T-helper 2 cell (primary cell): ENCODE measurements at places on chromosomes 3 and 15.

GRCh38 chr3:140170612-140171011, 235.6 kb downstream of the CLSTN2 start:
- no peak for DNase-seq

DNA sequence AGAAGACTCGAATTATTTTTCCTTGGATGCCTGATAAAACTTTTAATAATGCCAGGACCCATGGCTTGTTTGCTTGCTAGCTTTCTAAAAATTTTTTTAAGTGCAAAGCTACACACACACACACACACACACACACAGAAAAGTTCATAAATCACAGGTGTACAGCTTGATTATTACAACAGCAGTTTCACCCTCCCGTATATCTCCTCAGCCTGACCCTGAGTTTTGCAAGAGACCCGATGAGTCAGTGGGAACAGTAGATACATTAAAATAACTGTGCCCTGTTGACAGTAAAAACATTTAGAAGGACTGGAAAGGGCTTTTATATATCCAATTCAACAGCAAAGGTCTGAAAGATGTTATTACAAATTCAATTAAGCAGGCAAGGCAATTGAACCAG, 46.7 kb downstream of the EMC4 start:
- no peak for DNase-seq

DNA sequence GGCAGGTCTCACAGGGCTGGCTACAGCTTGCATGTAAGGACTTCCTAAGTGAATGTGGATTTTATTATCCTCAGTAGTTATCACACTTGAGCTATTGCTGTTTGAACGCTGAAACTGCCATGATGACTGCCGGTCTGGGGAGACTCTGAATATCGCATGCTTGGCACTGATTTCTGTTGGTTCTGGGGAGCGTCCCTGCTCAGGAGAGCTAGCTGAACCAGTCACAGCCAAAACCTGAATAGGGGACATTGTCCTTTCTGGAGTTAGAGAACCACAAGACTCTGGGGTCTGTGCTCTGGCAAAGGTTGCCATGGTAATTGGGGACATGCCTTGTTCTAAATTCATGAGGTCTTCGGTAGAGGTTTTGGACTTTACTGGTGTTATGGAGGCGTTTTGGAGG, 30.8 kb downstream of the CMSS1 start:
- no peak for DNase-seq

DNA sequence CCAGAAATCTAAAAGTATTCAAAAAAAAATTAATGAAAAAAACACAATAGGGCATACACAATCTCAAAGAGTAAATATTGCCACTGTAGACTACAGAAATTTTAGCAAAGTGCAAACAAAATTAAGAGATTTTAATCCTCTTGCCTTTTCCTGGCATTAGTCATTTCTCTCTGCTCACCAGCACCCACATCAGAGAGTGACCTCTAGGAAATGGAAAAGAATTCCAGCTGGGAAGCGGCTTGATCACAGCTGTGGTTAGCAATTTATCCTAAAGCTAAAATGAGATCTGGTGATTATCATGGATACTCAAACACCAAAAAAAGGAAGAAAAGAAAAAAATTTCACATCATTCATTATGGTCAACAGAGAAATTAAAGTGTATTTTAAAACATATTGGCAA, 7.5 kb downstream of the CSNK1G1 start:
- DNase-seq = no peak
